GM03348 (cell line): ENCODE measurements at places on chromosomes 2 and 18.

DNA sequence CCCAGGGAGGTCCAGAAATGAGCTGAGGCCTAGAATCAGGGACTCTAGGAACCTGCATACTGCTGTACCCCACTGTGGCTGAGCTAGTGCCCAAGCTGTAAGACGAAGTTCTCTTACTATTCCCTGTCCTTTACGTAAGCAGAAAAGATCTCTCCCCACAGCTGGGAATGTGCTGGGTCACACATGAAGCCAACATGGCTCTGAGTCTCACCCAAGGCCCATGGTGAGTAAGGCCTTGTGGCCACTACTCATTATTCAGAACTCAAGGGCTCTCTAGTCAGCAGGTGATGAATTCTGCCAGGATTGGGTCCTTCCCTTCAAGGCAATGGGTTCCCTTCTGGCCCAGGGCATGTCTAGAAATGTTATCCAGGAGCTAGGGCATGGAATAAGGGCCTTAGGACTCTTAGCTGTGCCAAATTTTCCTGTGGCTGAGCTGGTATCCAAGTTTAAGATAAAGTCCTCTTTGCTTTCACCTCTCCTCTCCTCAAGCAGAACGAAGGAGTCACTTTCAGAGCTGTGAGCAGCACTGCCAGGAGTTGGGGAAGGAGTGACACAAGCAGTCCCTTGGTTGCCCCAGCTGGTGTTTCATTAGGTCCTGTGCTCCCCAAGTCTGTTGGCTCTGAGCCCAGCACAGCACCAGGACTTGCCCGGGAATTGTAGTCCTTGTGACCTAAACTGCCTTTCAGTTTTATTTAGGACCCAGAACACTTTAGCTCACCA, 707.6 kb downstream of the SLC4A3 start:
- DNase-seq = no peak

GRCh38 chr2:144370937-144371584, 148.9 kb downstream of the ZEB2 start:
- no peak for DNase-seq

DNA sequence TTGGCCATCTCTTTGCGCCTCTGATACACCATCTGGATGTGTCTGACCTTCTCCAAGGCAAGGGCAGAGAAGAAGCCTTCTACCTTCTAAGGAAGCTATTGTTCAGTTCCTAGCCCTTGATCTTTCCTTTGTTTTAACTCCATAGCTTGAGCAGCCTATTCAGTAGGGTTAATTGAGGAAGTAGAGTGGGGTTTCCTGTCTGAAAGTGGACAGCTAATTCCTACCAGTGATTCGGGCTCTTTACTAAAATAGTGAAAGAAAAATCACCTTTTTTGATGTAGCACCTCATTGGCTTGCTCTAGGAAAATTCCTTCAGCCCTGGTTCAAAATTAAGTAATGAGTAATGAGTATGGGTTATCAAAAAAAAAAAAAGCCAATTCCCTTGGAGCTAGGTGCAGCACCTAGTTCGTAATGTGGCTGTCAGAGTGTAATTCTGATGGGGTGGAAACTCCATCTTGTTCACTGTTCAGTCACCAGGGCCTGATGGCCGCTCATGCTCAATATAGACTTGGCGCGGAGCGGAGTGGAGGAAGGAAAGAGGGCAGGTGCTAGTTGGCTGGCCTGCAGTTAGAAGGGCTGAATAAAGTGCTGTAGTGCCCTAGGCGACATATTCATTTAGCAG, 2.9 kb upstream of the MGAT5 start:
- DNase-seq = no peak

GRCh38 chr2:46555011-46555410, 75.6 kb downstream of the TMEM247 start:
- DNase-seq = no peak

DNA sequence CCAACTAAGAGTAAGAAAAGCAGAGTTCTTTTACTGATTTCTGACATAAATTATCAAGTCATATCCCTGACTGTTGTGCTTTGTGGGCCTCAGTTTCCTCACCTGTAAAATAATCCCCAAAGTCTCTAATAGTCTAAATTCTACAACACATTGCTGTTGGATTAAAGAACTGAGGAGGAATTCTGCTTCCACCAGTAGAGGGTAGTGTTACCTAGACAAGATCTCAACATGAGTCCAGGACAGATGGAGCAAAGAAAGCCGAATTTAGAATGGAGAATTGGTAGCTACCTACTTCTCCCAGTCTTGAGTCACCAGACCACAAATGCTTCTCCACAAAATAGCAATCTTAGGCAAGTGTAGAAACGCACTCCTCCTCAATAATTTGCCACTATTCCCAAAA, 462.5 kb upstream of the FSHR start:
- no peak for DNase-seq

DNA sequence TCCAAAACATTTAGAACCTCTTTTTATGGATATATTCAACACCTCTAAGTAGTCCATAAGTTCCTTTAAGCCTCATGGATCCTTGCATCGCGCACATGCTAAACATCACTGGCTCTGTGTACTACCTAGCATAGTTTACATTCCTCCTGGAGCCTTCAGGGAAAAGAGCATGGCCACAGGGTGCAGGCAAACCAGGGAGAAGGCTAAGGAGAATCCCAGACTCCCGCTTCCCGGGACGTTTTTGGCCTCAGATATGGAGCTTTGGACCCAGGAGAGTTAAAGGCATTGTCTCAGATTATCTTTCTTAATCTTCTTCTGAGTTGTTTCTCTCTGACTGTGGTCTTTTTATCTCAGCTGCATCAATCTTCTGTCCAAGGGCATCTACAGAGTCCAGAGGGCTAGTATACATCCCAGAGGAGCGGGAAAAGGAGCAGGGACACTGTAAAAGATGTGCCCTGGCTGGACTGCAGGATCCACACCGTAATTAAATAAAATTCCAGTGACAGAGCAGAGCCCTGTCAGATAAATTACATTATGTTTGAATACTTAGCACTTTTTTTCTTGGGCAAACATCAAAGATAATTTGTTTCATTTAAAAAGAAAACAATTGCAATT, 36.9 kb downstream of the RIT2 start:
- DNase-seq = no peak

DNA sequence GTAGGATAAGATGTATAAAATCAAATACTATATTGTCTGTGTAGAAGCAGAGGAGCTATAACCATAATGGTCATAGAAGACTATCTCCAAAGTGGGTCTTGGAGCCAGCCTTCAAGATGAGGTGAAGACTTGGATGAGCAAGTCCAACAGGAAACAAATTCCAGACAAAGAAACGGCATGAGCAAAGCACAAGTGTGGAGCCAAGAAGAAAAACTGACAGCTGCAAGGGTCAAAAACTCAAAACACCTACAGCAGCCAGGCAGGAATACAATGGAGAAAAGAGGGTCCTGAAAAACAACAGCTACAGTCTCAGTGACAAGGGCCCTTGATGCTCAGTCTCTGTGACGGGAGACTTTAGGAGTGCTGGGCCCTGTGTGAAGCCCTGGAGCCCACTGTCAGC, 102.4 kb downstream of the STK39 start:
- no peak for DNase-seq

DNA sequence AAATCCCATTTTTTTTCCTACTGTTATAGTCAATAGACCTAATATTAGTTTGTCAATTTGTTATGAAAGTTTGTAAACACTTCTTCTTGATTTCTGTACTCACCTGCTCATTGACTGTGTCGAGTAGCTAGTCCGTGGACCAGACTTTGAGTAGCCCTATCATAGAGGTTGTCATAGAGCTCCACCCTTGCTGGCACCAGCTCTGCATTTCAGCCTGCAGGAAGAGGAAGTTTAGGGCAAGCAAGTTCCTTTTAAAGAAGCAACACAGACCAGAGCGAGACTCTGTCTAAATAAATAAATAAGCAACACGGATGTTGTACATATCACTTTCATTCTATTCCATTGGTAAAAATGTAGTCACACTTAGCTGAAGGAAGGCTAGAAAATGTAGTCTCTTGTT, 74.0 kb downstream of the MCFD2 start:
- no peak for DNase-seq

- no peak for DNase-seq
Measured at GRCh38 chr2:240733803-240734495, 42.3 kb downstream of the AQP12A start.

- DNase-seq = no peak
Measured at GRCh38 chr2:237742614-237743013, 56.0 kb upstream of the RBM44 start.

DNA sequence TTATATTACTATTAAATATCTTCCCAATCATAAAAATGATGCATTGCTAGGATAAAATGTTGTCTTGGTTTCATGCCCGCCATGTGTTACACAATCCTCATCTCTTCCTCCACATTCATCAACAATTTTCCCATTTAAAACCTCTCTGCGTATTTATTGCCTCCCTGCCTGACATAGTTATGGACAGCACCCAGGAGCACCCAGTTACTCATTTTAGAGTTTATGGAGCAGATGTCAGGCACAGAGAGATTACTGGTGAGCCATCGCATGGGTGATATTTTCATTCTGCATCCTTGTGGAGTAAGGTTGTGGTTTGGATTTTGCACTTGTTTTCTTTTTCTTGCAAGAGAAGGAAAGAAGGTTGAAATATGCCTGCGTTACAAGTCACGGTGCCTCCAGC, 116.7 kb upstream of the NPAS2 start:
- peak; percentile 73 for DNase-seq

GRCh38 chr2:64718250-64718885, 64.7 kb upstream of the SERTAD2 start:
- no peak for DNase-seq

- DNase-seq = no peak
Measured at GRCh38 chr18:13608791-13609532, 117.4 kb downstream of the FAM210A start.

GRCh38 chr18:42163321-42163720, 208.3 kb downstream of the PIK3C3 start:
- DNase-seq = no peak

GRCh38 chr2:129201696-129202095, 777.8 kb upstream of the RAB6C start:
- DNase-seq = no peak

DNA sequence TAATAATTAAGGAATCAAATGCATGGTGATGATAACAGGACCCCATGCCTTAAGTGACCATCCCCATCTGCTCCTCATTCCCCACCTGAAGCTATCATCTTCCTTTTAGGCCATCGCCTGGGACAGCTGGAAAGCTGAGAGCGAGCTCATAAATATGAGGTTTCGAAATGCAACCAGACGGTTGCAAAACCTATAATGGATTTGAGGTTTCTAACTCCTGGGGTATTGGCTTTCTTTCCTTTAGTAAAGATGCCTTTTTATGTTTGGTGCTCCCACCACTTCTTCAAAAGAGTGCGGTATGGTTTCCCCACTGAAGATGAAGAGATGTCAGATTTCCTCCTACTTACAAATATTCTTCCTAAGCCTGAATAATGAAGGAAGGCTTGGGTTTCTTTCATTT, 1589.5 kb upstream of the PIK3C3 start:
- no peak for DNase-seq
